ENCODE measurements at places on chromosomes 7 and 10. TPM values are rescaled to one million over a fixed set of nuclear protein-coding genes. Genes with fewer than 3 reads are reported as not detected.

The NEUROG3 gene
- not detected for total RNA-seq

The BTBD16 gene
- not detected for total RNA-seq

The HELLS gene
- total RNA-seq, result 0.86 TPM

The PRPS1L1 gene
- not detected for total RNA-seq

The FAM241B gene
- total RNA-seq, result 5.7 TPM

The MKI67 gene
- 1.1 TPM for total RNA-seq

The DNAJC12 gene
- total RNA-seq, result 4.0 TPM

The ACSM6 gene
- 0.30 TPM for total RNA-seq

The GPR26 gene
- not detected for total RNA-seq

The PPP1R3C gene
- total RNA-seq, result 212 TPM

The EN2 gene
- not detected for total RNA-seq

The SPAG6 gene
- total RNA-seq, result not detected

The ARMC3 gene
- total RNA-seq, result 0.38 TPM

The ADCY1 gene
- total RNA-seq, result 2.9 TPM

The RNF148 gene
- 0.48 TPM for total RNA-seq

The ARHGEF5 gene
- total RNA-seq, result 0.89 TPM

The SH2B2 gene
- 3.1 TPM for total RNA-seq

The CPXM2 gene
- total RNA-seq, result 11.2 TPM

The TSPAN15 gene
- total RNA-seq, result 6.9 TPM

The WEE2 gene
- not detected for total RNA-seq

The KLF14 gene
- not detected for total RNA-seq

The METTL27 gene
- 0.35 TPM for total RNA-seq

The IGF2BP3 gene
- 0.16 TPM for total RNA-seq

The TMEM140 gene
- total RNA-seq, result 15.2 TPM

The UCMA gene
- not detected for total RNA-seq

The ATG9B gene
- total RNA-seq, result 0.13 TPM

The ASB4 gene
- total RNA-seq, result 1.2 TPM

The PIK3AP1 gene
- total RNA-seq, result 2.8 TPM

The ECHDC3 gene
- 35.1 TPM for total RNA-seq

The UPF2 gene
- total RNA-seq, result 15.2 TPM

The POLL gene
- total RNA-seq, result 18.8 TPM

The C7orf33 gene
- total RNA-seq, result not detected

The CCDC172 gene
- total RNA-seq, result not detected

The GPR15LG gene
- total RNA-seq, result not detected

All from cardiac septum (tissue), 1 donor.